ENCODE measurements at places on chromosomes 7 and 10. TPM values are rescaled to one million over a fixed set of nuclear protein-coding genes. Genes with fewer than 3 reads are reported as not detected.
A peak's percentile ranks its signal among the peaks of the same experiment; 100 is the strongest.

DNA sequence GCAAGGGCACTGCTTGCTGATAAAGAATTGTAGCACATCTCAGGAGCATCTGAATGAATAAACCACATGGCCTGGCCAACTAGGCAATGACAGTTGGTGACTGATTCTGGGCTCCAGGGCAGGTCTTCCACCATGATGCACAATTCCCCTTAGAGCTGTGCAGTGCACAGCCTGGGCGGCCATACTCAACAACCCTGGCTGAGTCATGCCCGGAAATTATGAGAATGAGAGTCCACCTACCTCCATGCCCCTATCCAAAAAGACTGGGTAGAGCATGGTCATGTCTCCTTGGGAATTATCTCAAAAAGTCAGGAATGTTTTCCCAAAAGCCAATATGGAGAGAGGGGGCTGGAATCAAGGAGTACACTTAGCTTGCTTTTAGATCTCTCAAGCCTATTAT, 425.6 kb downstream of the PLXNA4 start:
- no peak for DNase-seq

DNA sequence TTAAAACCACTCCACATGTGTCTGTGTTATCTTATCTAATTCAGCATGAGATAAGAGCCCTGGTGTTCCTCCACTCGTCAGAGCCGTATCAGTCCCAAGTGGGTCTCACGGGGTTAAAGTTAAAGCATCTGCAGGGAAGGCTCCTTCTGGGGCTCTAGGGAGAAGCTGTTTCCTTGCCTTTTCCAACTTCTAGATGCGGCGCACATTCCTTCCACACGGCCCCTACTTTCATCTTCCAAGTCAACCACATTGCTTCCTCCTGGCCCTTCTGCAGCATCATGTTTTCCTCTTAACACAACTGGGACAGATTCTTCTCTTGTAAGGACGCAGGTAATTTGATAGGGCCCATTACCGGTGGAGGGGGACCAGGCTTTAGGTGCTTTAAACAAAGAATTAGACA, 620.1 kb upstream of the DPP6 start:
- no peak for DNase-seq

GRCh38 chr7:146175716-146176115, 59.1 kb downstream of the CNTNAP2 start:
- peak; percentile 18 for DNase-seq

- DNase-seq, result no peak
These were observed 98.6 kb upstream of the MKX start for GRCh38 chr10:27844223-27844622.

DNA sequence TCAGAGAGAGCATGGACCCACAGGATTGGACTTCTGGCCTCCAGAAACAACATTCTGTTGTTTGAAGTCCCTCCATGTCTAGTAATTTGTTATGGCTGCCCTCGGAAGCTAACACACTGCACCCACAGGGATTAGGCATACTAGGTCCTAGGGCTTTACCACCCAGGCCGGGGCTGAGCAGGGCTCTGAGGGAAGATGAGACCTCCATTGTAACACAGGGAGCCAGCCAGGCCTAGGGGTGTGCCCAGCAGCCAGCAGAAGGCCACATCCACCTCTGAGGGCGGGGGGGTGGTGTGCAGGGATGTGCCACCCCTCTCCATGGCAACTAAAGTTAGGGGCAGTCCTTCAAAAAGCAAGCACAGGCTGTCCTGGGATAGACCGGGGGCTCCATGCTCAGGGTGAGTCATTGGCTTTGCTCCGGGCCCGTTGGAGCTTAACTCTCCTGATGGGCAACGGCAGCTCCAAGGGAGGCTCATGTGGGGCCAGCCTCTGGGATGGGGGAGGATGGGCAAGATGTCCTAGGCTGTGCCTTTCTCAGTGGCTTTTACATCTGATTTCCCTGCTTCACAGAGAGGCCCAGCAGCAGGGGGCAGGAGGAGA, 96.6 kb upstream of the GPR26 start:
- DNase-seq, result no peak

- no peak for DNase-seq
These were observed 13.6 kb upstream of the DPYSL4 start for GRCh38 chr10:132173185-132173584.

- DNase-seq, result no peak
These were observed 2.2 kb downstream of the IDE start for GRCh38 chr10:92571649-92572048.

GRCh38 chr10:77555591-77556212, 81.9 kb downstream of the KCNMA1 start:
- no peak for DNase-seq

- peak; percentile 27 for DNase-seq
These were observed 151.9 kb downstream of the CHRM2 start for GRCh38 chr7:137020351-137020750.

GRCh38 chr7:51629206-51629605, 312.6 kb upstream of the COBL start:
- no peak for DNase-seq

DNA sequence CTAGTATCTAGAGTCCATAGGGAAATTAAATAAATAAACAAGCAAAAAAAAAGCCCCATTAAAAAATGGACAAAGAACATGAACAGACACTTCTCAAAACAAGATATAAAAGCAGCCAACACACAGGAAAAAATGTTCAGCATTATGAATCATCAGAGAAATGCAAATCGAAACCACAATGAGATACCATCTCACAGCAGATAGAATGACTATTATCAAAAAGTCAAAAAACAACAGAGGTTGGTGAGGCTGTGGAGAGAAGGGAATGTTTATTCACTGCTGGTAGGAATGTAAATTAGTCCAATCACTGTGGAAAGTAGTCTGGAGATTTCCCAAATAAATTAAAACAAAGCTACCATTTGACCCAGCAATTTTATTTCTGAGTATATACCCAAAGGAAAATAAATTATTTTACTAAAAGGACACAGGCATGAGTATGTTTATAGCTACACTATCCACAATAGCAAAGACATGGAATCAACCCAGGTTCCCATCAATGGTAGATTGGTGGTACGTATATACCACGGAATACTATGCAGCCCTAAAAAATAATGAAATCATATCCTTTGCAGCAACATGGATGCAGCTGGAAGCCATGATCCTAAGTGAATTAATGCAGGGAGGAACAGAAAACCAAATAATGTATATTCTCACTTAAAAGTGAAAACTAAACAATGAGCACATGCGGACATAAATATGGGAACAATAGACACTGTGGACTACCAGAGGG, 366.5 kb upstream of the SEMA3C start:
- peak; percentile 75 for DNase-seq

GRCh38 chr7:67655168-67655567, 658.5 kb downstream of the TYW1 start:
- DNase-seq, result no peak

GRCh38 chr7:30193336-30193943, 58.7 kb downstream of the MTURN start:
- DNase-seq, result no peak

DNA sequence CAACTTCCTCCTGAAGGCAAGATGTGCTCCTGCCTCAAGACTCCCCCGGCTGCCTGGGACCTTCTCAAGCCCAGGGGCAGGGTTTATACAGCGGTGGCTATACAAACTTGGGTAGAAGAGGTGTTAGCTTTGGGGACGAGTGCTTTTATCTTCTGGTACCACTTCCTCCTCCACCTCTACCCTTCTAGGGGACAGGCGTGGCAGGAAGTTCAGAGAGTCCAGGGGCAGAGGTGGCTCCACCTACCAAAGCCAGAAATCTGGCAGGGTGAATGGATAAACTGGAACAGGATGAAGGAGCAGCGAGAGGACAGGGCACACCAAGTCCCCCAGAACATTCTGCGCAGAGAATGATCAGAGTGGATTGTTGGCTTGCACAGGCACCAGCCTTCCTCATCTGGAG, 24.0 kb upstream of the TM9SF3 start:
- DNase-seq, result no peak

GRCh38 chr7:135877805-135878204, 99.4 kb downstream of the MTPN start:
- peak; percentile 94 for DNase-seq

- no peak for DNase-seq
These were observed 15.0 kb upstream of the COL28A1 start for GRCh38 chr7:7550663-7551062.

GRCh38 chr10:102262744-102263370, 17.5 kb downstream of the GBF1 start:
- DNase-seq, result no peak

Gene TEX36
- not detected for total RNA-seq

Gene ACSM6
- total RNA-seq, result not detected

Gene OR6V1
- not detected for total RNA-seq

Gene SEC61G
- total RNA-seq, result 177 TPM

Gene SYNPO2L
- not detected for total RNA-seq

Gene TSPAN15
- total RNA-seq, result 186 TPM

Data from PC-3 (cell line).